Motor neuron (in vitro differentiated cells): ENCODE measurements at places on chromosomes 5 and 9. TPM values are rescaled to one million over a fixed set of nuclear protein-coding genes. Genes with fewer than 3 reads are reported as not detected.
A peak's percentile ranks its signal among the peaks of the same experiment; 100 is the strongest.

- no peak for ATAC-seq
Observed at GRCh38 chr5:79135790-79136553, 24.4 kb downstream of the BHMT start.

- ATAC-seq = no peak
Observed at GRCh38 chr5:95621839-95622629, 2.1 kb downstream of the GPR150 start.

- ATAC-seq = no peak
Observed at GRCh38 chr5:38413696-38414095, 142.8 kb downstream of the LIFR start.

- ATAC-seq = no peak
Observed at GRCh38 chr5:79842006-79842881, 148.8 kb downstream of the MTX3 start.

The SOHLH1 gene
- total RNA-seq = 0.14 and 0.24 TPM in 2 replicates

The ENTPD2 gene
- 0.18 and 0.41 TPM in 2 replicates for total RNA-seq

GRCh38 chr9:73042155-73042554, 89.3 kb upstream of the ALDH1A1 start:
- ATAC-seq = no peak

The FOXD4L3 gene
- total RNA-seq = 0.13 and 0.14 TPM in 2 replicates

DNA sequence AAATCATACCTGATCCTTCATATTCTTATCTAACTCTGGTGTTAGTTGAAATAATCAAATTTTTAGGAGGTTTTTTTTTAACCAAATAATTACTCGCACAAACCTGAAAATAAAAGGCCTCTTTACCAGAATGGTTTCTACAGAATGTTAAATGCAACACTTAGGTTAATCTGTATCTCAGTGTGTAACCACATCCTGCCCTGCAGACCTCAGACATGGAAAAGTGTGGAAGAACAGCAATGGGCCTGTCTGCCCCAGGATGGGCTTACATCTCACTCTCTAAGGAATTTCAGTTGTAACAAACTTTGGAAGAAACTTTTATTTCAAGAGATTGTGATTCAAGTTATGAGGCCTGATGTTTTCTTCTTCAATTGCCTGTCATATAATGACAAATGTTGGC, 32.5 kb upstream of the MIER3 start:
- no peak for ATAC-seq

DNA sequence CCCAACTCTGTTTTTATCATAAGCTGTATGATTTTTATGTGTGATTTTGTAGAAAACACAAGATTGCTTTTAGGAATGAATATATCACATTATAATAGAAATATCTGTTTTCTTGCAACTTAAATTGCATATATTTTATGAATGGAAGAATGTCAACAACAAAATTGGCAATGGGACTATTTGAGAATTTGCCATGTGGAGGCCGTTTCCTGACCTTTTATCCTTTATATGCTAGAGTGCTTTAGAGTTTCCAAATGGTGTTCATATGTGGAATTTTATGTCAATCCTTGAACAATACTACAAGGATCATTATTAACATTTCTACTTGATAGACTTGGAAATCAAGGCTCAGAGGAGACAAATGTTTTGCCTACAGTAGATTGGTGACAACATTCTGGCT, 34.2 kb downstream of the ITGA1 start:
- ATAC-seq = no peak

- ATAC-seq = peak; percentile 96
Observed at GRCh38 chr5:15026011-15026893, 154.7 kb upstream of the ANKH start.

The COL27A1 gene
- total RNA-seq = 0.54 and 1.7 TPM in 2 replicates

The MVB12B gene
- 28.2 and 28.4 TPM in 2 replicates for total RNA-seq

GRCh38 chr5:16465544-16466432, at the start of gene ZNF622:
TSS of gene ZNF622 (minus strand) at chr5:16465800. CDS start at chr5:16465665, 135 bp downstream.
- peak; percentile 95 for ATAC-seq

The RORB gene
- 0.08 and 0.14 TPM in 2 replicates for total RNA-seq

The SLC34A3 gene
- 0.11 TPM in 1 of 2 replicates, not detected in the other for total RNA-seq

The ZNF367 gene
- 1.4 and 1.6 TPM in 2 replicates for total RNA-seq

DNA sequence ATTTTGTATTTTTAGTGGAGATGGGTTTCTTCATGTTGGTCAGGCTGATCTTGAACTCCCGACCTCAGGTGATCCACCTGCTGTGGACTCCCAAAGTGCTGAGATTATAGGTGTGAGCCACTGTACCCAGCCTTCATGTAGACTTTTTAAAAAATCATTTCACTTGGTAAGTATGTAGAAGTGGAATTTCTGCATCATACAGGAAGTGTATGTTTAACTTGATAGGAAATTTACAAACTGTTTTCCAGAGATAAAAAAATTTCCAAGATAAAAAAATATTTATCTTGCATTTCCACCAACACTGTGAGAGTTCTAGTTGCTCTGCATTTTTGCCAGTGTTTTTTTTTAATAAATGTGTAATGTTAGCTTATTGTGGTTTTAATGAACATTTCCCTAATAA, 155.8 kb downstream of the ZNF608 start:
- no peak for ATAC-seq

GRCh38 chr5:139924294-139925215, 118.5 kb downstream of the NRG2 start:
- no peak for ATAC-seq

GRCh38 chr5:89582768-89583339, 699.9 kb upstream of the MEF2C start:
- no peak for ATAC-seq

The PAEP gene
- total RNA-seq = 0.42 TPM in 1 of 2 replicates, not detected in the other

- ATAC-seq = no peak
Observed at GRCh38 chr9:108823829-108824228, 32.0 kb downstream of the ACTL7B start.

GRCh38 chr9:17824191-17824590, 245.3 kb downstream of the SH3GL2 start:
- peak; percentile 21 for ATAC-seq

DNA sequence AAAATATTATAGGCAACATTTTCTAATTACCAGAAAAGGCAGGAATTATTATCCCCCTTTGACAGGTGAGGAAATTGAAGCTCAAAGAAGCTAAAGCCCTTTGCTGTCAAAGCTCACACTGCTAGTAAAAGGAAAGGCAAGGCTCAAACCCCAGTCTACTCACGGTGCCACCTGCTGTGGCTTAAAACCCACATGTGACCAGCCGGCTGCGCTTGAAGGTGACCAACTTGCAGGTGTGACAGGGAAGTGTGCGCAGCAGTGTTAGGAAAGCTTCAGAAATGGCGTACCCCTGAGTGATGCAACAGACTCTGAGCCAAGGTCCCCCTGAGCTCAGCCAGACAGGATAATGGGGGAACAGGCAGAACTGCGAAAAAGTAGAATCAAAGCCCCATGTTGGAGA, 45.2 kb downstream of the PAX5 start:
- ATAC-seq = no peak

The OMD gene
- total RNA-seq = 5.1 and 8.2 TPM in 2 replicates

The WDR55 gene
- 14.4 and 15.6 TPM in 2 replicates for total RNA-seq

The RXRA gene
- total RNA-seq = 10.4 and 14.4 TPM in 2 replicates

DNA sequence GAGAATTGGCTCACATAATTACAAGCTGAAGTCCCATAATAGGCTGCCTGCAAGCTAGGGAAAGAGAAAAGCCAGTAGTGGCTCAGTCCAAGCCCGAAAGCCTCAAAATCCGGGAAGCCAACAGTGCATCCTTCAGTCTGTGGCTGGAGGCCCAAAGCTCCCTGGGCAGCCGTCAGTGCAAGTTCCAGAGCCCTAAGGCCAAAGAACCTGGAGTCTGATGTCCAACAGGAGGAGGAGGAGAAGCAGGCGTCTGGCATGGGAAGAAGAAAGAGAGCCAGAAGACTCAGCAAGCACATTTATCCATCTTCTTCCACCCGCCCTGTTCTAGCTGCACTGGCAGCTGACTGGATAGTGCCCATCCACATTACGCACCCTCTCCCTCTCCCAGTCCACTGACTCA, 213.4 kb downstream of the GAS1 start:
- no peak for ATAC-seq

The TBCA gene
- 232 and 272 TPM in 2 replicates for total RNA-seq

- peak; percentile 68 for ATAC-seq
Observed at GRCh38 chr5:179317411-179318220, 27.6 kb downstream of the ADAMTS2 start.

The ENC1 gene
- 20.4 and 23.0 TPM in 2 replicates for total RNA-seq

The FRMD3 gene
- total RNA-seq = 1.4 and 2.9 TPM in 2 replicates

The RGMB gene
- 30.4 and 32.4 TPM in 2 replicates for total RNA-seq

The FOXD4L6 gene
- 0.58 and 1.2 TPM in 2 replicates for total RNA-seq

DNA sequence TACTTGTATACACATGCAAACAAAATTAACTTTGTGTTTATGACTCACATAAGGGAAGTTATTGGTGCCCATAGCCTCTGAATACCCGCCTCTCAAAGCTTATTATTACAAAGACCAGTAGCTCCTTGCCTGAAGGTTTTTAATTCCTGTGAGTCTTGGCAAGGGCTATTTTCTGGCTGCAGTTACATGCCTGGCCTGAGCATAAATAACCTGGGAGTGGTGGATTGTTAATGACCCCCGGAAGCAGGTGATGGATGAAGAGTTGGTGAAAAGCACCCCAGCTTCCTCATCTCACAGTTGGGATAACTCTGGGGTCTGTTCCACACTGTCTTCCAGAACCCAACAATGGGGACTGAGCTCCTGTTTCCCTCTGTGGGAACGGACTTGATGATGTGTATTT, 594.5 kb downstream of the PDE4D start:
- no peak for ATAC-seq

DNA sequence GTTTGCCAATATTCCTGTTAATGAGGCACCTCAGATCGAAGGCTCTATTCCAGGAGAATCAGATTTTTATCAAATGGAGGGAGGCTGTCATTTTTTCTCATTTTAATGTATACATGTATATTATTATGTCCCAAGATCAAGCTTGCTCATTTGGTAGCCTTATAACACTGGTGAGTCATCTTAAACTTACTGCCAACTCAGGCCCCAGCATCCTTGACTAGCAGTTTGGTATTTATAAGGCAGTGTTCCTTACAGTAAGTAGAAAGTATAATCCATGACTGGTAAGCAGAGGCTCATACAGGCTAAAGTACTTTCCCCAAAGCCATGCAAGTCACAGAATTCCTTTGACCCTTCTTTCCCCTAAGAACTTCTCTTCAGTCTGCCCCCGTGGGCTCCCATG, 90.7 kb upstream of the NR3C1 start:
- ATAC-seq = no peak

The HRH2 gene
- total RNA-seq = 0.54 and 0.69 TPM in 2 replicates

The SPATA31D4 gene
- total RNA-seq = 0.14 and 0.26 TPM in 2 replicates

DNA sequence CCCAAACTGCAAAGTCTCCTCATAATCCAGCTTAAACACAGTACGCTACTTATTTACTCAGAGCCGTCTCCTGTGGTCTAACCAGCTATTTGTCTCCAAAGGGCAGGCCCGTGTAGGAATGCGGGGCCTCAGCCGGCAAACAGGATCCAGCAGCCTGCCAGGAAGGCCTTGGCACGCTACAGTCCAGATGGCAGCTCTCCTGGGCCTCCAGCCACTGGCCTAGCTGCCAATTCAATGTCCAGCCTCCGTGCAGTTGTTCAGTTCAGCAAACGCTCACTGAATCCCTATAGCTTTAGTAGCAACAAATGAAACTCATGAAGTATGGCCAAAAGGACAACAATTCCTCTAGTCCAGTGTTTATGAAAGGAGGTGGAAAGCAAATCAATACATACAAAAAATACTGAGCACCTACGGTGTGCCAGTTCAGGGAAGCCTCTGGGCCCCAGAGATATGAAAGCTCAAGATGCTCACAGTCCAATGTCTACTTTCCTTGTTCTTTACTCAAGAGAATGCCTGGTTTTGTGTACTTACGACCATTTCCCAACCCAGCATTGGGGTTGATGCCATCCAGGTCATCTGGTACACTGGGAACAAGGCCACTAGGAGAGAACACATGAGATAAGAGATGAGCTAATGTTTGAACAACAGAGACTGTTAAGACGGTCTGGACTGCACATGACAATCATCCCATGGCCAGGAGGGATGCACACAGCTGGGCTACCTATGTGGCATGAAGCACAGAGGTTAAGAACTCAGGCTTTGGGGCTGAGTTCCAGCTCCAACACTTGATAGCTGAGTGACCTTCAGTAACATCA, 8.3 kb downstream of the CDK5RAP2 start:
- ATAC-seq = peak; percentile 62

The PRR16 gene
- total RNA-seq = not detected in 2 replicates

DNA sequence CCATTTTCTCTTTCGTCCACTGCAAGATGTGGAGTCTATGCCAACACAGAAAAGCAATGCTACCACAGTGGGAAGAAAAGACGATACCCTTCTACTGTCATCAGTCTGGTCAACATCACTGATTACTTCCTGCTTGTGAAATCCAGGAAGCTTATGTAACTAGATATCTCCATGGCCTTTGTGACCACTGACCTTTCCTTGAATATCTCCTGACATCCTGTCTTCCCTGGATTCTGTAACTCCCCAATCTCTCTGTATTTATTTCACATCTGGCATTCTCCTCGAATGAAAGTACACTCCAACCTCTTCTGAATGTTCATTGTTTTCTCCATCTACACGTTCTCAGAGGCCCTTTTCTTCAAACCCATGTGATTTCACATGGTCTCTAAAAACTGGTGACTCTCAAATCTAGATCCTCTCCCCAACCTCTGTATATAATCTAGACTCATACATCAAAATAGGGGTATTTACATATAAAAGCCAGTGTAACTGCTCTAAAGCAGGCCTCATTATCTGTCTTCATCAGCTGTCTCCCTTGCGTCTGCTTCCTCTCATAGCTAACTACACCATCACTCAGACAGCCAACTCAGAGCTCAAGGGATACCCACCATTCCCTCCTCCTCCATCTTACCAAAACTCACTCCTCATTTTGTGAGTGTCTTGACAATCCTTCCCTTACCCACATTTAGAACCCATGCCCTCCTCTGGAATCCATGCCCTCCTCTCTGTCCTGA, 156.8 kb downstream of the SEMA5A start:
- no peak for ATAC-seq

The GABBR2 gene
- 26.0 and 42.3 TPM in 2 replicates for total RNA-seq

GRCh38 chr9:68981789-68982188, 32.1 kb downstream of the PRKACG start:
- no peak for ATAC-seq
